ENCODE measurements at places on chromosomes 7 and 10. TPM values are rescaled to one million over a fixed set of nuclear protein-coding genes. Genes with fewer than 3 reads are reported as not detected.

HOXA6 gene
- total RNA-seq, result 1.4 TPM

SEMA3A gene
- 187 TPM for total RNA-seq

TFPI2 gene
- 48.9 TPM for total RNA-seq

CYP2W1 gene
- total RNA-seq, result not detected

HECTD2 gene
- total RNA-seq, result 10.3 TPM

AQP1 gene
- 0.18 TPM for total RNA-seq

AIFM2 gene
- 2.0 TPM for total RNA-seq

NME8 gene
- not detected for total RNA-seq

EPO gene
- total RNA-seq, result not detected

COL1A2 gene
- total RNA-seq, result 1,211 TPM

ST8SIA6 gene
- total RNA-seq, result 0.18 TPM

SCIN gene
- total RNA-seq, result not detected

GDF2 gene
- not detected for total RNA-seq

CLDN15 gene
- 0.56 TPM for total RNA-seq

ZNF736 gene
- 10.6 TPM for total RNA-seq

SPAM1 gene
- not detected for total RNA-seq

SCD gene
- total RNA-seq, result 49.2 TPM

CFAP58 gene
- 0.83 TPM for total RNA-seq

RPEL1 gene
- under 0.01 TPM for total RNA-seq

FAM24B gene
- 1.6 TPM for total RNA-seq

NANOS1 gene
- under 0.01 TPM for total RNA-seq

AGAP9 gene
- 2.5 TPM for total RNA-seq

CPEB3 gene
- 0.18 TPM for total RNA-seq

C7orf25 gene
- 6.1 TPM for total RNA-seq

PPP1R9A gene
- total RNA-seq, result not detected

SMO gene
- 15.3 TPM for total RNA-seq

PLPP4 gene
- 0.28 TPM for total RNA-seq

PRXL2A gene
- 1.1 TPM for total RNA-seq

MOGAT3 gene
- not detected for total RNA-seq

TAS2R16 gene
- total RNA-seq, result not detected

EGFR gene
- 63.9 TPM for total RNA-seq

PRKG1 gene
- total RNA-seq, result 18.3 TPM

AKR1B15 gene
- not detected for total RNA-seq

YWHAG gene
- total RNA-seq, result 40.1 TPM

LBX1 gene
- total RNA-seq, result not detected

WIPF3 gene
- total RNA-seq, result not detected

MYH16 gene
- total RNA-seq, result 0.18 TPM

CRHR2 gene
- total RNA-seq, result not detected

LRRTM3 gene
- under 0.01 TPM for total RNA-seq

RARRES2 gene
- total RNA-seq, result not detected

SH2D4B gene
- total RNA-seq, result not detected

PNLIPRP1 gene
- not detected for total RNA-seq

VAX1 gene
- total RNA-seq, result not detected

TMEM270 gene
- total RNA-seq, result not detected

HKDC1 gene
- total RNA-seq, result under 0.01 TPM

AFAP1L2 gene
- under 0.01 TPM for total RNA-seq

TMEM184A gene
- 0.28 TPM for total RNA-seq

PLAU gene
- total RNA-seq, result 115 TPM

TMEM236 gene
- not detected for total RNA-seq

RET gene
- total RNA-seq, result 0.18 TPM

CCL24 gene
- not detected for total RNA-seq

AKR1C8 gene
- not detected for total RNA-seq

XRCC2 gene
- total RNA-seq, result 5.6 TPM

GPC2 gene
- total RNA-seq, result 1.4 TPM

ADAM8 gene
- total RNA-seq, result under 0.01 TPM

All from IMR-90 (cell line).